NCI-H345 (cell line): ENCODE measurements at places on chromosomes 16 and 17.

GRCh38 chr16:56611281-56611833, 3.0 kb downstream of the MT2A start:
- no peak for DNase-seq

- DNase-seq: no peak
Observed at GRCh38 chr16:35492225-35492624, 2032.8 kb downstream of the TP53TG3F start.

DNA sequence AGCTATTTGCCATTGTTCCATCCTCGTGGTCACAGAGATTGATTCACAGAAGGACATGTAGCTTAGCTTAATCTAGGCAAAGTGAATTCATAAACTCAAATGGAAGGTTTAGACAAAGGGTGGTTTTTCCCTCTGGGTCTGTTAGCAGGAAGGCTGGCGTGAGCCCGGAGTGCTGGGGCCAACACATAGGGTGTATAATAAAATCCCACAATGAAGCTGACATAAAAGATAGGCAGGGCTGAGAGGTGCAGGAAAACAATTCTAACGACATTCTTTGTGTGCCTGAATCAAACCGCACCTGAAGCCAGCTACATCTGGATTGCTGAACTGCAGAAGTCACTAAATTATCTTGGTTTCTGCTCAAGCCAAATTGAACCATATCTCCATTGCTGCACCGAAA, 173.9 kb downstream of the MAF start:
- no peak for DNase-seq

DNA sequence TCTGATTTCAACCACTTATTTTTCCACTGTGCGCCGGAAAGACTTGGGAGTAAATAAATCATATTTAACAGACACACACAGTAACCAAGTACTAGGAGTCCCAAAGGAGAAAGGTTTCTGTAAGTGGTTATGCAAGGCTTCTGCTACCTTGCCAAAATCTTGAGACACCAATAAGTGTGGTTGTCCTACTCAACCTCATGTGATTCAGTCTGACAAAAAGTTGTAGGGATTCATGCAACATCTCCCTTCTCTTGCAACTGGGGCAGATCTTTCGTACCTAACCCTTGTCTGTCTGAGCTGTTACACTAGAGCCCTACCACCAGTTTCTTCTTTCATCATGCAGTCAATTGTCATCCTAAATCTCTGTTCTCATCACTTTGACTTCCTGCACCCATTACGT, 69.9 kb upstream of the NUDT7 start:
- DNase-seq: no peak

GRCh38 chr17:62051053-62051452, 14.0 kb downstream of the MED13 start:
- DNase-seq: no peak

- DNase-seq: no peak
Observed at GRCh38 chr16:25063865-25064264, 47.7 kb upstream of the LCMT1 start.

- DNase-seq: peak; percentile 77
Observed at GRCh38 chr17:38743556-38744171, 4.5 kb downstream of the PCGF2 start.

DNA sequence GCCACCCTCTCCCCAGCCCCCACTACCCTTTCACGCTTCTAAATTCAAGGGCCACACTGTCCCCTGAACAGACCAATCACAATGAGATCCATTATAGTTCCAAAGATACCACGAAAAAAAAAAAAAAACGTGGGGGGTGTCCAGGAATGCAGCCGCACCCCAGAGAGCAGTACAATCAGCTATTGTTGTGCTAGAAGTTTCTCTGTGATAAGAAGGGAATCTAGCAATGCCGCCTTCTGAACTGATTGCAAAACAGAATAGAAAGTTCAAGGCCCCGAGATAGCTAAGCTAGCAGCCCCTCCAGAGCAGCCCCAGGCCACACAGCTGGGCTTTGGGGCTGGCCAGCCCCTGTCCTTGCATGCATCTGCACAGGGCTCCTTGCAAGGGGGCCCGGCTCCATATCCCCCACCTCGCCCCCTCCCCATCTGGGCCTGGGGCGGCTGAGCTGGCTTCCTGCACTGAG, 86.9 kb upstream of the CBX4 start:
- DNase-seq: no peak

- peak; percentile 81 for DNase-seq
Observed at GRCh38 chr16:69435977-69436820, 11.8 kb downstream of the CYB5B start.

DNA sequence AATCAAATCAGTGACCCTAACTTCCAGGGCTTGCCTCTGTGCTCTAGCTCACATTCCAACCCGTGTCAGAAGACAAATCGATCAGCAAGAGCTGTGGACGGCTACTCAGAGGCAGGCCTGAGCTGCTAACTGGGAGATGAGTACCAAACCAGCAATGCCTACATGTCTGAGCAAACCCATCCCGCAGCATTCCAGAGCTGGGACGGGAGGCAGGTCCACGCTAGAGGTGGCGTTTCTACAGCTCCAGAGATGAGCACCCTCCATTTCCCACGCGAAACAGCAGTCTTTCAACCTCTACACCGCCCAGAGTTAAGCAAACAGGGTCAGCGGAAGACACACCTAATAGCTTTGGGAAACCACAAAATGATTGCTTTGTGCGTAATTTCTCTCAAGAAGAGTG, 6.5 kb downstream of the NXN start:
- DNase-seq: no peak

DNA sequence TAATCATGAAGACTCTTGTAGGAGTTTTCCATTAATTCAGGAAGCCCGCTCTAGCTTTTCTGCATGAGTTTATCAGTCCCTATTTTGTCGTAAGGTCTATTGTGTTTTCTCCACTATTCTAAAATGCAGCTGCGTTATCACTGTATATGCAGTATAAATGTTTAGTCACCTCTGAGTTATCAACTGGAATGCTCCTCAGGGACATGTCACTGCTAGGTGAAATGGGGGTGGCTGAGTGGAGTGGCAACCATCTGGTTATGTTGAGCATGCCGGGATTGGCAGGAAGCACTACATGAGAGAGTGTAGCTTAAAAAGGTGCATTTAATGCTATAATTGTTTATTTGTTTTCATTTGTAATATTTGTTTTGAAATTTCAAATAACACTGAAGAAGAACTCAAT, 285.2 kb upstream of the ELAC2 start:
- DNase-seq: no peak

GRCh38 chr17:4357671-4358070, 8.8 kb downstream of the UBE2G1 start:
- DNase-seq: no peak

GRCh38 chr17:34095106-34095505, 160.0 kb upstream of the CCL2 start:
- DNase-seq: peak; percentile 88

DNA sequence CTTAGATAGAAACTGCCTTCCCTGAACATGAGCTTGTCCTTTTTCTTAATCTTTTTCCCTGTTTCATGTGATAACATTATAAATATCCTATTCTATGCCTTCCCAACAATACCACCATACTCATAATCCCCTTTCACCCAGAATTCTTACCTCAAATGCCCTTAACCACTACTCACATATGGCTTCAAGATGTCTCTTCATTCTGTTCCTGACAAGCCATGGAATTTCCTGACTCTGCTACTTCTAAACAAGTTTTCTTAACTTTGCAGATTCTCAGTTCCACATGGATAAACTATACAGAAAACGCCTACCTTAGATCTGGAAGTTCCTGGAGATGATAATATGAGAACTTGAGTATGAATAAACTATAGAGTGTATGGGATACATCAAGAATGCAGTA, 1217.8 kb downstream of the CDH8 start:
- no peak for DNase-seq

DNA sequence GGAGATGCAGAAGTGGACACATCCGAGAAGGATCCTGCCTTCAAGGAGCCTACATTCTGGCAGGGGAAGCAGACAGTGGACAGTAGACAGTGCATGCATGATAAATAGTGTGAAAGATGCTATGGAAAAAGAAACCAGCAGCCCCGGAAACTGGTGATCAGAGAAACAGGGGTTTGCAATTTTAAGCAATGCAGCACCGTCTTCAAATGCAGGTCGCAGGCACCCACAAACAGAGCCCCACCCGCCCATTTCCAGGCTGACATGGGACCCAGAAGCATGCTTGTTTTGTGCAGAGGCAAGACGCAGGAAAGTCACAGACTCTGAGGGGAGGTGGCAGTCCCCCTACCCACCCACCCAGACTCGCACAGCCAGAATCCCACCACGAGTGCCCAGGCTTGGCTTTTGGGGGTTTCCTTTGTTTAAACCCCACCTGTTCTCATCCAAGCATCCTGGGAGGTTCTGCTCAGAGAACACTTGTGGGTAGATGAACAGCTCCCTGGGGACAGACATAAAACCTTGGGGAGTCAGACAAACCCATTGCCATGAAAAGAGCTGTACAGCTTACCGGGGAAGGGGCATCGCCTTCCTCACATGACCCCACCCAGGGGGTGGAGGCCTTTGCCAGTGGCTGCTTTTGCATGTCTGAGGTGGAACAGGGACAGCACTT, 114.3 kb downstream of the MGAT5B start:
- no peak for DNase-seq

DNA sequence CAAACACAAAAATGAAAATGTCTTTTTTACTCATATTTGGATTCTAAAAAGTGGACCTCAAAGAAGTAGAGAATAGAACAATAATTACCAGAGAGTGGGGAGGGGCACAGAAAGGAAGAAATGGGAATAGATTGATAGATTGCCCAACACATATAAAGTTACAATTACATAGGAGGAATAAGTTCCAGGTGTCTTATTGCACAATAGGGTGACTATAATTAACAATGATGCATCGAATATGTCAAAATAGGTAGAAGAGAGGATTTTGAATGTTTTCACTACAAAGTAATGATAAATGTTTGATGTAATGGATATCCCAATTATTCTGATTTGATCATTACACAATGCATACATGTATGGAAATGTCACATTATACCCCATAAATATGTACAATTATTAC, 556.0 kb downstream of the CDH8 start:
- no peak for DNase-seq

DNA sequence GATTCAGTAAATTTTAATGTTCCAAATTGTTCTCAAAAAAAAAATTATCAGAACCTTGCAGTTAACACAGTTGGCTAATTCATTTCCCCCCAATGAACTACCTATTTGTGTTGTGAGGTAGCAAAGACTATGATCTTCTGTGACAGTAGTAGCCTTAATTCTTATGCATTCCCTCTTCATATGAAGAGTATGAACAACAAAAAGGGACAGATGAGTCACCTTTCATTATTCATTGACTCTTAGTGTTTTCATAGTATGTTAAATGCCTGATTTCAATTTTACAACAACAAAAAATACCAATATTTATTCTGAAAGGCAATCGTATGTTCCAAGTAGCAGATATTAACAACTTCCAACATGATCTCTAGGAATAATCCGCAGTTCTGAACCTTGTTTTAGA, 3.6 kb upstream of the SLFN11 start:
- no peak for DNase-seq

- no peak for DNase-seq
Observed at GRCh38 chr17:21493993-21494392, 117.8 kb downstream of the KCNJ12 start.

DNA sequence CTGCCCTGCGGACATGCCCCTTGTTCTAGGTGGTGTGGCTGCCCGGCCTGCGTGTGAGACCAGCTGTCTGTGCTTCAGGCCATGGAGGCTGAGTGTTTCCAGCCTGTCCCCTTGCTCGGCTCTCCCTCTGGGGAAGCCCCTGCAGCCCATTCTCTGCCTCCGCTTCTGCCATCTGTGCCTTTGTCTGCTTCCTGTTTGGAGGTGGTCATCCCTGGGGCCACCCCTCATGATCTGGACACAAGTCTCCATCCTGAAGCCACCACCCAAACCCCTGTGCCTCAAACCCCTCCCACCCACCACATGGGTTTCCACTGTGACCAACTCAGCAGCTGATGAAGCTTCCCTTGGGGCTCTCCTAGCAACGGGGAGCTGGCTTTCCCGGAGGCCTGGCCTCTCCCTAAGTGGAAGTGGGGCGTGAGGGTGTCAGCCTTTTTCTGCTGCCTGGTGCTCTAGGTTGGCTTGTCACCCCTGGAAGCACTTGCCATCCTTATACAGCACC, 184.9 kb downstream of the SEC14L1 start:
- no peak for DNase-seq

DNA sequence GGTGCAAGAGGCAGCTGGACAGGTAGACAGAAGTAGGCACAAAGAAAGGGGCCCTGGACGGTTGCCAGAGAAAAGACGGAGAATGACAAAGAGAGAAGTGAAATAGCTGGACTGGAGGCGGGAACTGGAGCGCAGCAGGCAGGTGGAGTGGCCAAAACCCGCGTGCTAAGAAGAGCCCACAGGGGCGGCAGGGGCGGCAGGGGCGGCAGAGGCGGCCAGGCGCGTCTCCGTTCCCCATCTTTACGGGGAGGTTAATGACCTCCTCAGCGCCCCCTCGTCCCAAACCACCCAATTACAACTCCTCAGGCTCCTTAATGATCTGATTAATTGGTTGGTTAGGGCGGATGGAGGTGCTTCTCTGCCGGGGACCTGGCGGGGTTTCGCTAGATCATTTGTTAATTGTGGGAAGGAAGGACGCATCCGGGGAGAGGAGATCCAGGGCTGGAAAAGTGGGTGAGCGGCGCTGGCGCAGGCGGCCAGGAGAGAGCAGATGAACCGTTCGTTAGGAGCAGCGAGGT, 15.4 kb upstream of the HOXB9 start:
- DNase-seq: no peak

GRCh38 chr16:77668201-77668600, 54.1 kb upstream of the NUDT7 start:
- DNase-seq: no peak

DNA sequence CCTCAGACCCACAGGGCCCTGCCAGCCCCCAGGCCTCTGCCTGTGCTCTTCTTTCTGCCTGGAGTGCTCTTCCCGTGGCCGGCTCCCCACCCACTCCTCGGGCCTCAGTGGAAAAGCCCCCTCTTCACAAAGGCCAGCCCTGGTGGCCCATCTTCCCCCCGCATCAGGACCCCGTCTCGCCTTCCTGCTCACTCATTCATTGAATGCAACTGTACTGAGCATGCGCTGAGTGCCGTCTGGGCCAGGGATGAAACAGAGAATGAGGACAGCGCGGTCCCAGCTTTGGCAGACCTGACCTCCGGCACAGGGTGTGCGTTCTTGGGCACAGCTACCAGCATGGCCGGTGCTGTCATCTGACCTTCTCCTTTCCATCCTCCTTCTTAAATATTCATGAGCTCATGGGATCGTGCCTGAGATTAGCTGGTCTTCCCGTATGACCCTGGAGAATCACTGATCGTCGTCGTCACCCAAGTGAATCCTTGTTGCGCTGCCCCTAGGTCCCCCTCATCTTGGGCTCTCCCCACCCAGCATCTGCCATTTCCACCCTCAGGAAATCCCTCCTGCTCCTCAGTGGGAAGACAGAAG, 16.4 kb upstream of the OSGIN1 start:
- no peak for DNase-seq

- DNase-seq: no peak
Observed at GRCh38 chr17:76753061-76753961, 15.4 kb downstream of the MFSD11 start.

DNA sequence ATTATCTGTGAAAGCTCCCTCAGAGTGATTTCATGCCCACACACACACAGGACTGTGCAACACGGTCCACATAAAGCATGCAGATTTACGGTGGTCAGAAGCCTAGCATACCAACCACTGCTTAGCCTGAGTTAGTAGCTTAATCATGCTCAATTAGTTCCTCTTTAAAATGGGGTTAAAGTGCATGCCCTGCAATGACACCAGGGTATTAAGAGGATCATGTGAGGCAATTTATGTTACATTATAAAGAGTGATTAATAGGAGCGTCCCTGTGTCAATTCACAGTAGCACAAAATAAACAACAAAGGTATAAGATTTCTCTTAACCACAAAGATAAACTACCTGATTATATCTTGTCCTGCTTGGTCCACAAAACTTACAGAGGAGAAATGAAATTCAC, 39.8 kb downstream of the C17orf67 start:
- DNase-seq: no peak
